ENCODE measurements at places on chromosomes 2 and 18.

DNA sequence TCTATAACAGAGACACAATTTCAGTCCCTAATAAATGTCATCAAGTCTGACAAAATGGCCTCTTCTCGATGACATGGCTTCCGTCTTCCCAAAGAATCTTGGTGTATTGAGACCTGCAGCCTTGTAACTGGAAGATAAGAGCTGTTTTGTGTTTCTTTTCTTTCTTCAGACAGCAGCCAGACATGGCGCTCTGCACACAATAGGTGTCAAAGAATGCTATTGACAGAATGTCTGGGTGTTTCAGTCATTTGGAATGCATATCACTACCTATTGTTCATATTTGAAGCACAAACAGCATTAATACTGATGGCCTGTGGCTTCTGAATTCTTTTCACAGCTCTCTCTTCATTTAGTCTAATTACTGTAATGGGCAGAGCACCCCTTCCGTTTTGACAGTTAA is 344.8 kb downstream of the RPRM start:
- DNase-seq = no peak

DNA sequence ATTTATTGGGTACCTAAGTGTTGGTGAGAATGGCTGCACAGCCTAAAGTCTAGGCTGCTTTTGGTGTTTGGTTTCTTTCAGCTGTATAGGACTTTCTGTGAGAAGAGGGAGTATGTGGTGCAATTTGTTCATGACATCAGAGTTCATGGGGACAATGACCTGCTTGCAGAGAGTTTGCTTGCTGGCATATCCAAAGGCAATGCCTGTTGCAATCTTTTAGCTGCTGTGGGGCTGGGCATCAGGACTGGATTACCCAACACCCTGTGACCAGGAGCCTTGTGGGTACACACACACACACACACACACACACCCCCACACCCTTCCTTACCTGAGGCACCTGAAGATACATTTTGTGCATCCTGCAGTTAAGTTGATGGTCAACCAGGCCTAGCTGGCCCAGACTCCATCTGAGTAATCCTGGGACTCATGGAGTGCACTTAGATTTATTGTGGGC is 68.4 kb downstream of the LIPG start:
- DNase-seq = no peak

- no peak for DNase-seq
These were observed 160.3 kb upstream of the VRK2 start for GRCh38 chr2:57886161-57886786.

- DNase-seq = no peak
These were observed 19.9 kb upstream of the IL1R2 start for GRCh38 chr2:101971836-101972235.

DNA sequence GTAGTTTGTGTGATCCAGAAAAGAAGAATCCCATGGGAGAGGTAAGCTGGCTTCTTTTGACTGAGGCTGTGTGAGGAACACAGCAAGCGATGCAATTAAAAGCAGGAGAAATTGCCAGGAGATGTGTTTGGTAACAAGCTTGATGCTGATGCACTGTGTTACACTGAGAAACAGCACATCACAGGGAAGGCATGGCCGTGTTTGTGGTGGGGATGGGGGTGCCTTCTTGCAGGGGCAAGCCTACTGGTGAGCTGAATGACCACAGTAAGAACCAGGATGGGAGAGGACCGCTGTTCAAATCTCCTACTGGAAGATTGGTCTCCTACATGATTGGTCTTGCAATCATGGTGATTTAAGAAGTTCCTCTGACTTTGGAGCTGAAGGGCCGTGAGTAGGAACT is 477.7 kb upstream of the HS6ST1 start:
- no peak for DNase-seq

DNA sequence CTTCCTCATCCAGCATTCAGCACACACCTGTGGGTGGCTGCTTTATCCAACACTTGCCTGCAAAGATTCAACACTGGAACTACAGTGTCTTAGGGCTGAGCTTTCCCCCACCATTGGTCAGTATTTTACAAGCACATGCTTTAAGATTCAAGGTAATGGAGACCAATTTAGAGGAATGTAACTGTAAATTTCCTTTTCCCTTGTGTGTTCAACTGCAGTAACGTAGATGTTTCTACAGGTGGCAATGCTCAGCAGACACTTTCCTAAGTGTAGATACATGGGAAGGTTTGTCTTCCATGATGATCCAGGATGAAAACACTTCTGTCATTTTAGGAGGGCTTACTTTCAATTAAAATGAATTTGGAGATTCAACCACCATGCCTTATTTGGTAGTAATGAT is 143.6 kb upstream of the PXDN start:
- no peak for DNase-seq

DNA sequence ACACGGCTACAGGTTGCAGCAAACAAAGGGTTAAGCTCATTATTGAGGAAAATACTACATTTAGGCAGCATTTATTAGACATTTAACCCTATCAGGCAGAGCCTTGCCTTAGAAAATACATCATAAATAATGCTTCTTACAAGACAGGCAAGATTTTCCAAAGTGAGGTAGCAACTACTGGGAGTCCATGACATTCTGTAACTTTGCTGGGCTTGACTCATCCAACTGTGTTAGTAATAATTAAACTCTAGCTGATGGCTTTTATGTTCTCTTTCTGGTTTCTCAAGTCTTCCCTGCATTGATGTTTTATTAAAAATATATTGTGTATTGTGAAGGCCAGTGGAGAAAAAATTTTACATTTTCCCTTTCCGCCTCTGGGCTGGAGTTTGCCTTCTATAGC is 291.3 kb downstream of the AFF3 start:
- DNase-seq = no peak

GRCh38 chr18:78561757-78562510 is 417.7 kb upstream of the SALL3 start:
- DNase-seq = no peak

- no peak for DNase-seq
These were observed 15.3 kb downstream of the BUB1 start for GRCh38 chr2:110662560-110662959.

GRCh38 chr2:64330281-64331113 is 123.5 kb upstream of the LGALSL start:
- peak; percentile 67 for DNase-seq

- no peak for DNase-seq
These were observed 447.1 kb downstream of the TXNL1 start for GRCh38 chr18:56191334-56191733.

DNA sequence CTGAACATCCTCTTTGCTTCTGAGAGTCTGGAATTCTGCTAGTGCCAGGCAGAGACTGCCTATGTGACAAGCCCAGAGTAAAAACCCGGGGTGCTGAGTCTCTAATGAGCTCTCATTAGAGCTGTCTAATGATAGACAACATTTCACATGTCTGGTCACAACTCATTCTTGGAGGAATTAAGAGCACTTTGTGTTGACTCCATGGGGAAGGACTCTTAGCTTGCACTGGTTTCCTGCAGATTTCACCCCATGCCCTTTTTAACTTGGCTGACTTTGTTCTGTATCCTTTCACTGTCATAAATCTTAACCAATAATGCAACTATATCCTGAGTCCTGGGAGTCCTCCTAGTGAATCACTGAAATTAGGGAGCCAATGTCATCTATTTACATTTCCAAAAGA is 33.5 kb downstream of the FBXO15 start:
- DNase-seq = no peak

DNA sequence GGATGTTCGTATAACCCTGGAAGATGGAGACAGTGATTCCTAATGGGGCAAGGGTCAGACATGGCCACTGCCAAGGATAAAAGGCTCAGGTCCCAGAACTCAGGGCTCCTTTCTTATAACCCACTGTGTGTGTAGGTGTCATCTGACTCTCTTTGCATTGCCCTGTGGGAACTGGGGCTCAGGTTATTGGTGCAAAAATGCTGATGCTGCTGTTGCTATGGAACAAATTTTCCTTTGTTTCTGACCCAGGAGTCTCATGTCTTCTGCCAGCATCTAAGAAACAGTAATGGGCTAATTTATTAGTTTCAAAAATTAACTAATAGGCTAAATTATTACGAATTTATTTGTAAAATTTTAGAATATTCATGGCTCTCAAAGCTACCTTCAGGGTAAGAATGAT is 24.3 kb upstream of the LDLRAD4 start:
- DNase-seq = no peak

DNA sequence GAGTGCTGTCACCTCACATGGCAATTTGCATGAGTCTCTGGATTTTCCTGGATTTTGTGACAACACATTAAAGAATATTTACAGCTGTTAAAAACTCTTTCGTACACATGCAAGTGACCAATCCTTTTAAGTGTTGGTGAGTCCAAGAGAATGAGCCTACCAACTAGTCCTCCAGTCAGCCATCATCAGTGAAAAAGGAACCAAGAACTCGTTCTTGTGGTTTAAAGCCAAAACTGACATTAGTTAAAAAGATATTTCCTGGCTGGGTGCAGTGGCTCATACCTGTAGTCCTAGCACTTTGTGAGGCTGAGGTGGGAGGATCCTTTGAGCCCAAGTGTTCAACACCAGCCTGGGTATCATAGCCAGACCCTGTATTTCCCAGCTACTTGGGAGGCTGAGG is 215.4 kb upstream of the ITGA4 start:
- DNase-seq = no peak

GRCh38 chr2:150872756-150873395 is 385.4 kb upstream of the RND3 start:
- DNase-seq = no peak

- no peak for DNase-seq
These were observed 344.0 kb downstream of the LRRTM1 start for GRCh38 chr2:79960519-79960918.

DNA sequence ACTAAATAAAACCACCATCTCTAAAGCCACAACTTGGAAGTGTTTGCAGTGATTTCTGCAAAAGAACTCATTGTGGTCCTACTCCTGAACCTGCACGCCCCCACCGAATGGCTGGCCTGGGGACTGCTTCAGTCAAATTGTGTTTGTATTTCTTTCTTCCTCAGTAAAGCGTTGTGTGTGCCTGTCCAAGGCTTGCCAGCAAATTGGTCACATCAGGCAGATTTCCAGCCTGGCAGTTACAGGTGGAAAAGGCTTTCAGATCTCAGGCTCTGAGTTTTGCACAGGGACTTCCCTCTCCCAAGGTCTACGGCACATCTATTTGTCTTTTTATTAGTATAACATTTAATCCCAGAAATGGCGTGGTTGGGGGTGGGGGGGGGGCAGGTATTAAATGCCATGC is 54.0 kb upstream of the NOSTRIN start:
- DNase-seq = no peak

DNA sequence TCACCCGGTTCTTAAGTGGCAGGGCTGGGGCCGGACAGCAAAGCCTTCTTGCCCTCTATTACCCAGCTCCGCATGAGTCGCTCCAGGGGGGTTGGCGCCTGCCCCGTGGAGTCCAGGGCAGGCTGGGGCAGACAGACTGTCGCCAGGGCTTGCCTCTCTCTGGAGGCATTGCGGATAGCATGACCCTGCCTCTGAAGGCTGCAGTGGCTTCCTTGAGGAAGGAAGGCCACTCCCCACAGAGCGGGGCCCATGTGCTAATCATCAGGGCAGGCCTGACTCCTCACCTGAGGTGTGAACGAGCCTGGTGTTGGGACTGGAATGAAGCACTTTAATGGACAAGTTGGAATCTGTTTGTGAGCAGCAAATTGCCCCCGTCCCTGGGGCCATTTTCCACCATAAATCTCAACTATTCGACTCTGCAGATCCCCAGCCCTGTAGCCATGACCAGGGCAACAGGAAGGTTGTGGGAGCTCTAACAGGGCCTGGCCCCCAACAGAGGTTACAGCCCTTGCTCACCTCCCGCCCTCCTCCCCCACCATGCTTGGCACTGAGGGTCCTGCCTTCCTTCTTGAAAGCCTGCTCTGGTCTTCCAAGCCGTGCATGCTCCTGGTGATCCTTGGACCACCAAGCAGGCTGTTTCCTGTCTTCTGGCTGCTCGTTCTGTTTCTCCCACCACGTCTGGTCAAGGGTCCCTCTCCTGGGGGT is 144.9 kb upstream of the HAAO start:
- no peak for DNase-seq

DNA sequence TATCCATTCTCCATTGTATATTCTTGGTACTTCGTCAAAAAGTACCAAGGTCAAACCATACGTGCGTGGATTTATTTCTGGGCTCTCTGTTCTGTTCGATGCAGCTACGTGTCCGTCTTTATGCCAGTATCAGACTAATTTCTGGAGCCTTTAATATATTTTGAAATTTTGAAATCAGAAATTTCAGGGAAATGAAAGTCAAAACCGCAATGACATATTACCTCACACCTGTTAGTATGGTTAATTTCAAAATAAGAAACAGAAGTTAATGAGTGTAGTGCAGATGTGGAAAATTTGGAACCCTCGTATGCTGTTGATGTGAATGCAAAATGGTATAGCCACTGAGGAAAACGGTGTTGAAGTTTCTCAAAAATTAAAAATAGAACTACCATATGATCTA is 156.1 kb upstream of the TRIB2 start:
- DNase-seq = no peak

GRCh38 chr18:31100436-31101182 is 1.6 kb downstream of the DSC2 start:
- no peak for DNase-seq

- DNase-seq = no peak
These were observed 6.7 kb downstream of the SMARCAL1 start for GRCh38 chr2:216418981-216419380.

DNA sequence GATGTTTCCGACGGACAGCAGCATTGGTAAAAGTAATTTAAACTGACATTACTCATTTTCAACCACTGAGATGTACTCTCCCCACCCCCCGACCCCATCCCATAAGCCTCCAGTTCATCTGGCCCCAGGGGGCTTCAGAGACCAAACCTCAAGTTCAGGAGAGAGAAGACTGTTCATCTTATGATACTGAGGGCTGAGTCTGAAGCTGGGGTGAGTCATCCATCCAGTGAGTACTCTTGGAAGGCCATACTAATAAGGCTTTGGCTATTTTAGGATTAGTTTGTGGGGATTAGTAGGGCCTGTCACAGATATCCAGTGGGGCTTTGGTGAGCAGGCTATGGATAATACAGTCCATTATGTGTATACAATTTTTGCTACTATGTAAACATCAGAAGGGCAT is 125.3 kb upstream of the APCDD1 start:
- no peak for DNase-seq

DNA sequence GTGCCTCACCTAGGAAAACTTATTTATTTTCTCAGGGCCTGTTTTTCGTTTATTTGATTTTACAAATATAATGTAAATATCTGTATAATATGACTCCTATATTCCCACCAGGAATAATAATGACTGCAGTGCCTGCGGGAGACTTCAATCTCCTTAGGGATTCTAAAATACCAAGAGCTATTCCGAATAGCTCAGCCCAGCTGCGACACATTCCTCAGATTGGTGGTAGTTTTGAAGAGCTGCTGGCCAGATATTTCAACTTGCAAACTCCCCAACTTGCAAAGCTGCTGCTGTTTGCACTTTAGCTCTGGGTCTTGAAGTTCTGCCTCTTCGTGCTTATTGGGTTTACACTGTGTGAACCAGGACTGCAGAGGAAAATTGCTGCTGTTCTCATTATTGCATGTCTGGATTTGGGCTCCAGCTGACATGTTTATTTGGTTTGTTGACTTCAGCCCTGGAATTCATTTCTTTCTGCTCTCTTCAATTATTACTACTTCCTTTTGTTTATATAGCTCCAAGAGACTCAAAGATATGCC is 480.2 kb upstream of the CHST9 start:
- no peak for DNase-seq
